NCI-H1436 treated with DMSO at 0.1 percent for 48 hours (cell line): ENCODE measurements at places on chromosomes 3 and 15.

GRCh38 chr3:147449669-147450068 is 40.5 kb downstream of the ZIC1 start:
- DNase-seq = no peak

DNA sequence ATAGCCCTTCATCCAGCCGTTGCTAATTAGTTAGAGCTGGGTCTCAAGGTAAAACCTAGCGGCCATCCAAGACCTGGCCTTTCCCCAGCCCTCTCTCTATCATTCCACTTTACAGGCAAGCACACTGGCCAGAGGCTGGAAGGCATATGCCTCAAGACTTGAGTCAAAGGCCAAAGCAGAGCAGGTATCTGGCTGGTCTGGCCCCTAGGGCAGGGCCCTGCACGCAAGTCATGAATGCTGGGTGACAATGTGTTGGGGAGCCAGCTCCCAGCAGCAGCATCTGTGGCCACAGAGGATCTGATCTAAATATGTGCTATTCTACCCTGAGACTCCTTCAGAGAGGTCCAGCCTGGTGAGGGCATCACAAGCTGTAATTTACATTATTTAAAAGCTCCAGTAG is 113.6 kb downstream of the LRTM1 start:
- DNase-seq = no peak

DNA sequence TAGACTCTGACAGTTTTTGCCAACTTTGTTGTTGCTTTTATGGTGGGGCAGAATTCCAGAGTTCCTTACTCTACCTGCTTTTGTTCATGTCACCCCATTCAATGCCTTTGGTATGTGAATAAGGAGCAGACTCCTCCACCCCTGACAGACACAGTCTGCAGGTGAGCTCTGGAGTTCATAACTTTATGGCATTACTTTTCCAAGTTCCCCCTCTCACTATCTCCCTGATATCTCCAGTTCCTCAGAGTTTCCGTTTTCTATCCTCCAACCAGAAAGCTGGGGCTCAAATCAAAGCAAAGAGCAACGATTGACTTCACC is 23.1 kb upstream of the MTMR10 start:
- DNase-seq = no peak

DNA sequence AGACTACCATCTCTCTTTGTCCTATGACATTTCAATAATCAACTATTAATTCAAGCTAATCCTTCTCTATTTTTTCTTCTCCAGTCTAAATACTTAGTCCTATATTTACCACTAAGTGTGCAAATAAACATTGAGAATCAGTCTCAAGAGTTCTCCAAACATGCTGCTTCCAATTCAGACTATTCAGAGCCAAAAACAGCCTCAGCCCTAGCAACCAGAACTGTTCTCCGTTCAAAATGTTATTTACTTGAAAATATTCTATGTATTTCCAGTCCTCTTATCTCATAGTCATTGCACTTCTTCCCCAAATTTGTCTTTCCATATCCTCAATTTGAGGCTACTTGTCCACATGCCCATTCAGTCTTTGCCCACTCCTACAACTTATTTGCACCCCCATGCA is 805.5 kb downstream of the IGSF11 start:
- DNase-seq = no peak

GRCh38 chr3:49454898-49455681 is 15.0 kb upstream of the DAG1 start:
- no peak for DNase-seq

DNA sequence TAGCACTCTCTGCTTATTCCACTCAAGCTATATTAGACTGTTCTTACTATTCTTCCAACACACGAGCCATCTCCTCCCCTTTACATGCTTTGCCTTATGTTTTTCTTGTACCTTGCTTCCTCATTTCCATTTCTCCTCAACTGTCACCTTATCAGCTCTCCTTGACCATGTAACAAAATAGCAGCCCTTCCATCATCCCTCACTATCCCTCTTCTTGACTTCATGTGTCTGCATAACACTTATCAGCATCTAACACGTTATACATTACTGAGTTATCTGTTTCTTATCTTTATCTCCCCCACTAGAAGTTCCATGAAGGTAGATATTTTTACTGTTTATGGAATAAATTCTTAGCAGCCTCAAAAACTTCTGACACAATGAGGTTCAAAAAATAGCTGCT is 45.3 kb downstream of the TRPM7 start:
- no peak for DNase-seq

DNA sequence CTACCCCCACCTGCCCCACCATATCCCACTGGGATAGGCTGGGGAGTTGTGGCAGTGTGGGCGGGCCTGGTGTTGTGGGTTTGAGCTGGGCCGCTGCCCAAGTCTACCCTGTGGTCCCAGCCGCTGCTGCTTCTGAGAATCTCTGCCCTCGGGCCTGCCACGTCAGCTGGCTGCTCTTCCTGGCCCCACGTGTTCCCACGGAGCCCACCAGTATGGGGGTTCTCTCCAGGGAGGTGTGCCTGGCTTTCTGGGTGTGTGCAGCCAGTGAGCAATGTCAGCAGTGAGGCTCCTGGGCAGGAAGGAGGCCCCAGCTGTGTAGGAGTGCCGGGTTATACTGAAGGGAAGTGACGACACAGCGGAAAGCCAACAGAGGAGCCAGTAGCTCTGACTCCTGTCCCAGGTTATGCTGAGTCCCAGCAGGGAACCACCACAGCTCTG is 10.5 kb downstream of the GNAI2 start:
- no peak for DNase-seq

DNA sequence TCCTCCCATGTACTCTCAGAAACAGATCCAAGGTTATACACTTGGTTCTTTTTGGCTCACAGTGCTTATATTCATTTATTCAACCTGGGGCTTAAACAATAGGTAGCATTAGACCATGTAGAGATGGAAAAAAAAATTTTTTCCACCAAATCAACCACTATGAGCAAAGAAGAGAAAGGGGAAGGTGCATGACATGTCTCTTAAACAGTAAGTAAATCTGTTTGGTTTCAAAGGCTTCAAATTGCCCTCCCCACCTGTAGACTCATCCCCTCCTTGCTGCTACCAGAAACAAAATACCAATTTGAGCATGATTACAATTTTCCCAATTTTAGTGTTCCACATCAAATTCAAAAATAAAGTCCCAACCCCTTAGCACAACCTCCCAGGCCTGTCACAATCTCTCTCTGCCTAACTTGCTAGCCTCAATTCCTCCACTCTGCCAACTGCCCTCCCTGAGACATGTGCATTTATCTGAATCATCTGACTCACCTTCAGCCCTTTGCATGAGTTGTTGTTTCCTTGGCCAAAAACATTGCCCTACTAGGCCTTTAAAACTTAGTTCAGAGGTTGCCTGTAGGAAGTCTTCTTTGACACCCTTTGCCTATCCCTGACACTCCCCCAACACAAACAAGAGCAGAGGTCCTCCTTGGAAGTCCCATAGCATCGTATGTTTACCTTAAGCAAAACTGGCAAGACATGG is 30.3 kb upstream of the TSC22D2 start:
- DNase-seq = no peak

GRCh38 chr15:90259524-90259923 is 5.9 kb upstream of the NGRN start:
- no peak for DNase-seq

DNA sequence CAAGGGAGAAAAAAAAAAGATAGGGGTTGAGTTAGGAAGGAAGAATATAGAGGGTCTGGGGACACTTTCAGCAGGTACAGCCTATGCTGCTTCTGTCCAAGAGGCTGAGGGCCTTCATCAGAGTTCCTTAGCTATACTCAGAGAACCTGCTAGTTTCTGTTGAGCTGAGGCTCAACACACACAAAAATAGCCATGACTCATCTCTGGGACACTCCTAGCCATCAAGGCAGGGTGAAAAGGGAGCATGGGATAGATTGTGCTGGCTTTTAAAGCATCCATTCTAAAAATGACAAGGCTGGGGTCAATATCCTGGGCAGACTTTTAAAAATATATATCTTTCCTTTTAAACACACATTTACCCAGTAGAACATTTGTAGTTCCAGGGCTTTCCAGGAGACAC is 2.8 kb upstream of the RTP2 start:
- DNase-seq = no peak

GRCh38 chr3:172134352-172134751 is 95.0 kb downstream of the FNDC3B start:
- DNase-seq = no peak

GRCh38 chr3:108292905-108293328 is 3.4 kb upstream of the HHLA2 start:
- peak; percentile 21 for DNase-seq

DNA sequence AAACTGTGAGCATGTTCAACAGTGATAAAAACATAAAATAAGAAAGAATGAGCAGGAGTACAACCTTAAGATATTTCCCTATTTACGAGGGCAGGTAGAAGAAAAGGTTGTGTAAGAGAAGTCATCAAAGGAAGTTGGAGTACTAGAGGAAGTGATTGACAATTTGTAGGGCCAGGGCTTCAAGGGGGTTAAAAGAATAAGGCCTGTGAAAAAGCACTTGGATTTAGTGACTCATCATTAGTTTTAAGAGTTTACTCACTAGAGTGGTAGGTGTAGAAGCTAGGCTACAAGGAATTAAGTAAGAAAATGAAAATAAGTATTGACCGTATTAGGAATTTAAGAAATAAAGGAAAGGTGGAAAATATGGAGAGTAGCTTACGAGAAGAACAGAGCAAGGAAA is 23.6 kb downstream of the KCNMB3 start:
- no peak for DNase-seq

DNA sequence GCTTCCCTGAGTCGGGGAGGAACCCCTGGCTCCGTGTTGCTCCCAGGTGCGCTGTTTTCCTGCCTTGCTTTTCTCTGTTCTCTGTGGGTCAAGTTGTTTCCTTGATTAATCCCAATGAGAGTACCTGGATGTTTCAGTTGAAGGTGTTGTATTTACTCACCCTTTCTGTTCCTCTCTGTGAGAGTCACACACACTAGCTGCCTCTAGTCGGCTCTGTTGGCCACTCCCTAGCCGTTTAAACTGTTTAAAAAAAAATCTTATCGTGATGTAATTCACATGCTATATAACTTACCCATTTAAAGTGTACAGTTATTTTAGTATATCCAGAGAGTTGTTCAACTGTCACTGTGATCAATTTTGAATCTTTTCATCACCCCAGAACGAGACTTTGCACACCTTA is 74.0 kb downstream of the AKAP13 start:
- DNase-seq = no peak

DNA sequence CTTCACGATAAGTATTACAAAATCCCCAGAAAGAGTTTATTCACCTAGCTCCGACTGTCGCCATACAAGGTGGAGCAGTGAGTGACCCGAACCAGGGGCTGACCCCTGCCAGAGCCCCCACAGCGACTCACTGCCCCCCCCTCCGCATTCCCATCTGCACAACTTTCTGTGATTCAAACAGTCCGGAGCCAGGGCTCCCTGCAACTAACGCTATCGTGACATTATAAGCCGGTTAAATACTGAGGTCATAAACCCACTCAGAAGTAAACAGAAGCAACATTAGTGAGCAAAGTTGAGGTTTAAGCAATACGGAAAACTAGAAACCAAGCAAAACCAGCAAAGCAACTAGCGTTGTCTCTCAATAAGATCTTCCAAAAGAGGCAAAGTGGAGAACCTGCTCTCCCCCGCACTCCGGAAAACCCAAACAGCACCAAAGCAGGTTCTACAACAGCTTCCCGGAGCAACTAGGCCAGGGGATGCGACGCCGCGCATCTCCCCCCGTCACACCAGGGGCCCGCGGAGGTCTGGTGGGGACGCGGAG is 642 bp downstream of the SCAP start:
- no peak for DNase-seq

- DNase-seq = peak; percentile 96
Measured at GRCh38 chr3:133476971-133477375, 77.1 kb downstream of the BFSP2 start.

- DNase-seq = no peak
Measured at GRCh38 chr3:98821063-98821462, 57.9 kb downstream of the ST3GAL6 start.

DNA sequence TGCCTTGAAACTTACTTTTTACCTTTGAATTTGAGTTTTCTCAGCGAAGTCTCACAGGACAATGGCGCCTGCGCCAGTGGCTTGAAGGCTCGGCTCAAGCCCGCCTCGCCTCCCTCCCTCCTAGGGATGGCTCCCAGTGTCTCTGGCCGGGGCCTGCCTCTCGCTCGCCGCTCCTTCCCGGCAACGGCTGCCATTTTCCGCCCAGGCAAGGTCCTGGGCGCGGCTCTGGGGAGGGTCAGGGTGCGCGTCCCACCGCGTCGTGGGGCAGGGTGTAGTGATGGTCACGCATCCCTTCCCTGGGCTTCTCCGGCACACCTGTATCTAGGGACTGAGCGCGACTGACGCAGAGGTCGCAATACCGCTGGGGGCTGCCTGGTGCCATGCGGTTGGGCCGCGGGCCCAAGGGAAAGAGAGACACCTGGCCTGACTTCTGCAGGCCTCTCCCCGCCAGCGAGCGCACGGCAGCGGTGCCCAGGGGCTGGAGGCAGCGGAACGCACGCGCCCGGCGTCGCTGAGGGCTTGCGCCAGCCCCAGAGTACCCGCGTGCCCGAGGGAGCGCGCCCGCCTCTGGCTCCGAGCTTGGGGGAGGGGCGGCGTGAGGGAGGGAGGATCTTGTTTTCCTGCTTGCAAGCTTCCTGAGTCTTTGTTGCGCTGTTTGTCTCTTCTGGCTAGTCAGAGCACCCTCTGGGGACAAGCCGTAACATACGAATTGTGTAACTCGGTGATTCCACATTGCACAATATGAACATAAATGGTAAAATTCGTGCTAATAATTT is 20.7 kb upstream of the FEM1B start:
- DNase-seq = peak; percentile 59

GRCh38 chr3:89314454-89315098 is 207.2 kb downstream of the EPHA3 start:
- DNase-seq = no peak

DNA sequence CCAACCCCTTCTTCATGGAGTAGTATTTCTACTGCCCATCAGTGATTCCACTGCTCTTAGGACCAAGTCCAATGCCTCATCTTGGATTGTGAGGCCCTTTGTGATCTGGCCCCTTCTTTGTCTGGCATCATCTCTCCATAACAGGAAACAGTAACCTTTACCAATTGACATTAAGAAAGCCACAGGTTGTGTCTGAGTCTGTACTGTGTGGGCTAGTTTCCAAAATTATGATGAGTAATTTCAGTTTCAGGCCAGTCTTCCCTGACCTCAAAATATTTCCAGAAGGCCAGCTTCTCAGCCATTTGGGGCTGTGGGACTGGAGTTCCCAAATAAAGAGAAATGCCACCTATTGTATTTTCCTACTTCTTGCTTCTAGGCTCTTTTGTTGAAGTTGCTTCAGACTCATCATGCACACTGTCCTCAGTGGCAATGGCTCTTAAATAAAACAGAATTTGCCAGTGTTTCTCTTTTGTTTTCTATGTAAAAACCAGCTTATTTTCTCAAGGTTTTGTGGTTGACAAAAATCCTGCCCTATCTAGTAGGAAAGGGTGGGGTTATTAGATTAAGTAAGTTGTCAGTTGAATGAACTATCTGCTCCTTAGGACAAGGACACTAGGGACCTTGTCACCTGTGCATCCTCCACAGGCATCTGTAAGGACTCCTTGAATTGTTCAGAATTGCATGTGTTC is 47.0 kb upstream of the ACKR4 start:
- DNase-seq = no peak
